ENCODE measurements at places on chromosomes 5 and 9.

GRCh38 chr5:139262742-139263445 lies 30.6 kb upstream of the MATR3 start:
- DNase-seq = peak; percentile 87

DNA sequence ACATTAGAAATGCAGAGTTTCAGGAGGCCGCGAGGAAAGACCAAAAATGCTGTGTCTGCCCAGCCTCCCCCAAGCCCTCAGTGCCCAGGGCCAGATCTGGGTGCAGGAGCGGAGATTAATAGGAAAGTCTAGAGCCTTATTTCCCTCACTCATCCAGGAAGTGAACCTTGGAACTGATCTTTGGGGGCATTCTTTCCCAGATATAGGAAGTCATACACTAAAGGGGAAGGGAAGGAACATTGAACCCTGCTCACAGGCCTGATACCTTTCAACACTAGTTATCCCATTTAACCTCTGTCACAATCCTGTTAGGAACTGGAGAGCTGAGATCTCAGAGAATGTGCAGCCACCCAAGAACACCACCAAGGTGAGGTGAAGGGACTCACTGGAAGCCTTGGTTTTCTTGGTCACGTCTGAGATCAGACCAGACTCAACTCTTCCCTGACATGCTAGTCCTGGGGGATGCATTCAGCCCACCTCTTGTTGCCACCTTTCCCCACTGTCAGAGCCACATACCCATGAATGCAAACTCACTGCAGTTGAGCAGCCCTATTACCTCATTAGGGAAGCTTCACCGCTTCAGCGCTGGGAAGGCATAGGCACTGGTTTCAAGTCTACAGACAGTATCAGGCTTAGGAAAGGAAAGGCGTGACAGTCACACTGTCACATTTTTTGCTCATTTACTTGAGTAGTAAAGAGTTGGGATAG lies 95.0 kb downstream of the KIAA1958 start:
- DNase-seq = no peak

- no peak for DNase-seq
These were observed 52.7 kb downstream of the ITGA1 start for GRCh38 chr5:52840277-52841050.

GRCh38 chr5:114657342-114658130 lies 295.7 kb downstream of the KCNN2 start:
- DNase-seq = no peak

DNA sequence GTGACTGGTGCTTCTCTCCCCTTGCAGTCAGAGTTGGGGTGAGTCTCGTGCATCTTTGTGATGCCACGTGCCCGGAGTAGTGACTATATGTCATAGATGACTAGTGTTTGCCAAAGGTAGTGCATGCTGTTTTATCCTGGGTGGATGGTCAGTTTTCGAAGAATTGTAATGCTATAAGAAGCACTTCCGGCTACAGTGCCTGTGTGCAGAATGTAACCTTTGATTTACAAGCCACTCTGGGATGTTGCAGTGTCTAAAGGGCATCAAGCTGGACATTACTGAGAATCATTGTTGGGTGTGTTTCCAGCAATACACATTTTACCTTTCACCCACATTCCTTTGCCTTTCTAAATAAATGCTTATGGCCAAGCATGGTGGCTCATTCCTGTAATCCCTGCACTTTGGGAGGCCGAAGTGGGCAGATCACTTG lies 16.7 kb downstream of the MVB12B start:
- DNase-seq = no peak

- no peak for DNase-seq
These were observed 26.3 kb upstream of the PTGER4 start for GRCh38 chr5:40653221-40654022.

- no peak for DNase-seq
These were observed 111.1 kb upstream of the ELL2 start for GRCh38 chr5:96072791-96073165.

Measured in ACHN (cell line).